Ureter (tissue), 1 donor: ENCODE measurements at places on chromosomes 6 and 20.

DNA sequence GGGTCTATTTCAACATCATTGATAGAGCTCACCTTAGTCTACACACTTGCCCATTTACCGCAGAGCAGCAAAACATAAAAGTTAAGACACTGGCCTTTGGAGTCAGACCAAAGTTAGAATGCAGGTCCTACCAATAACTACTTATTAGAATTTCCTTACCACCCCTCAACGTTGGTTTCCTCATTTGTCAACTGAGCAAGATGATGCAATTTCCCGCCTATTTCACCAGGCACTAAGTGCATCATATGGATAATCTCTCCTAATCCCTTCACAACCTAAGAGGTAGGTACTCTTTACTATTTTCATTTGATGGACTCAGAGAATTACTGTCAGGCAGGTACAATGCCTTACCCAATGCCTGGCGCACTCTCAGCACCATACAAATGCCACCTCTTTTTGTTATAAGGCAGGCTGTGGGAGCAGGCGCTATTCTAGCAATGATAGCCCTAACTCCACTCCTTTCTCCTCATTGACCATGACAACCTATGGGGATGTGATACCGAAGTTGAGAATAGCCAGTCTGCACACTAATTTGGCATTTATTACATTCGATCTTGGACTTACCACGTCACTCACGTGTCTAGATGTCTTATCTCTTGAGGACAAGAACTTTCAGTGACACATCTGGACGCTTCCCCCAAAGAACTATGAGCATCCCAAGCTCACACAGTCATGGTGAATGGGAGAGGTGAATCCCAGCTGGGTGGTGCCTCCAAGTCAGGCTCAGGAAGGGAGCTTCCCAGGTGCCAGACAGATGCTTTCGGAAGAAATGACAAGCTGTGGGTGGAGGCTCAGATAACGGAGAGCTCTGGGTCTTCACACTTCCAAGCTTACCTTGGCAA lies 128.1 kb upstream of the STMND1 start:
- no peak for DNase-seq

- no peak for DNase-seq
Measured at GRCh38 chr6:136510299-136510698, 39.9 kb downstream of the MAP7 start.

- no peak for DNase-seq
Measured at GRCh38 chr20:16914277-16914676, 166.1 kb downstream of the OTOR start.

DNA sequence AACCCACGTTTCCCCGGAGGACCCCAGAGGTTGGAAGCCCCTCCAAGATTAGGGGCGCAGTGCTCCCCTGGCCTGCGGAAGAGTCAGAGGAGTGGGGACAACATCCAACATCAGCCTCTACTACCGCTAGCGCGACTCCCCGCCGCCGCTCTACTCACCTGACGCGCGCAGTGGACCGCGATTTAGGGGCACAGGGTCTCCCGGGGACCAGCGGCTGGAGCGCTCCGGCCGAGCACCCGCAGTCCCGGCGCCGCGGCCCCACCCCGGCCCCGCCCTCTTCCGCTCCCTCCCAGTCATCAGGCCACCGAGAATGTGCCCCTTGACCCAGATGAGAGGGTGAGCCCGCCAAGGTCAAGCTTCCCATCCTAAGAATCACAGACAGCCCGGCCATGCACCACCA lies at the start of gene ZFP57:
Gene ZFP57, minus strand, starts transcription at position 249 of the 400 bp plus-strand sequence. CDS start 4,149 bp downstream, outside the sequence.
- DNase-seq: no peak

DNA sequence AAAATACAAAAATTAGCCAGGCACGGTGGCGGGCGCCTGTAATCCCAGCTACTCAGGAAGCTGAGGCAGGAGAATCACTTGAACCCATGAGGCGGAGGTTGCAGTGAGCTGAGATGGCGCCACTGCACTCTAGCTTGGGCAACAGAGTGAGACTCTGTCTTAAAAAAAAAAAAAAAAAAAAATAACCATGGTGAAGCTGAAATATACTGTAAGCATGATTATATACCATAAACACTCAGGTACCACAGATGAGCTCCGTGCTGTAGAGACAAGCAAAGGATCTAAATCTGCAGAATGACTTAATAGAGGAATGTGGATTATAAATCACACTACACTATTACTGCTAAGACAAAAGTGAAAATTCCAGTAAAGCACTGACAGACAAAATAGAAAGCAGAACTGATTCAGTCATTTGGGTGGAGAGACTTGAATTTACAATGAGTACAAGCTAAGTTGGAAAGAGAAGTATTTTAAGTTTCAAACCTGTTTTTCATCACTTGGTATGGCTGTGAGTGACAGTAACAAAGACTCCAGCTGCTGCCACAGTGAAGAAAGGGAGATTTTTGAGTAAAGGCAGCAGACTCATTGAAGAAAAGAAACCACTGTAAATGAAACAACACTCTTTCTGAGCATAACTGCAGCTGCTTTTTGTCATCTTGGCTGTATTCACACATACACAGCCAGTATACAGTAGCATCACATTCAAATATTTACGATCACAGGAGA lies 322.1 kb downstream of the RNGTT start:
- DNase-seq: no peak
